ENCODE measurements at places on chromosomes 2 and 18.
A peak's percentile ranks its signal among the peaks of the same experiment; 100 is the strongest.

DNA sequence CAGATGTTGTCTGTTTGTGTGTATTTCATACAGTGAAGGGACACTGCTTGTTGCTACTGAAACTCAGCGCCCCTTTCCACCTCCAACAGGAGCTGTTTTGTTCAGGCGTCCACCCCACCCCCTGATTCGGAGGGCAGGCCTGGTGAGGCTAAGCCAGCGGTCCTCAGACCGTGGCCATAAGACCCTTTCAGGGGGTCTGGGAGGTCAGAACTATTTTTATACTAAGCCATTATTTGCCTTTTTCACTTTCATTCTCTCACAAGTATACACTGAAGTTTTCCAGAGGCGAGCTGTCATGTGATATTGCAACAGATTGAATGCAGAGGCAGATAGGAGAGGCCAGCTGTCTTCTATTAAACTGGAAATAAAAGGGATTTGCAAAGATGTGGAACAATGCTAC is 39.7 kb upstream of the IGFBP5 start:
- peak; percentile 41 for DNase-seq

DNA sequence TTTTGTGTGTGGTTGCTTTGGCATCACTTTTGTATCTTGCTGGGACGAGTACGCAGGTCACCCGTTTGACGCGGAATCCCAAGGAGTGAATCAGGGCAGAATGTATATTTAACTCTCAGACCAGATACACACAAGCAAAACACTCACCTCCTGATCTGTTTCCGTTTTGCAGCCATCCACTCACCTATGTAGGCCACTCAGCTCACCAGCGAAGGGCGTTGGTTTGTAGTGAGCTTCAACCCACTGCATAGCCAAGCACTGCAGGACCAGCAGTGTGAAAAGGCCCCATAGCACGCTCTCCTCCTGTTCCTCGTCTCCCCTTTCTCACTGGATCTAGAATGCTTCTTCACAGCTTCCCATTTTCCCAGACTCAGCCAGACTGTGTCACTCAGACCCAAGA is 58.3 kb downstream of the ZNF532 start:
- no peak for DNase-seq

DNA sequence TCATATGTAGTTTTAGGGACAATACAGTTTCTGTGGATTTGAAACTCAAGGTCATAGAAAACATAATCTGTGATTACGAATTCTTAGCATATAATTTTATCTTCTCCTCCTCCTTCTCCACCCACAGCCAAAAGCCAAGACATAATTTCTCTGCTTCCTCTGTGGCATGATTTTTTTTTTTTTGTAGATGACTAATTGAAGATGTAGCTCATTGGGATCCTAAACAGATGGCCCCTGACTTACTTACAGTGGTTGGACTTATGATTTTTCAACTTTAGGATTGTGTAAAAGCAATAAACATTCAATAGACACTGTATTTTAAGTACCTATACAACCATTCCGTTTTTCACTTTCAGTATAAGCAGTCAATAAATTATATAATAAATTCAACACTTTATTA is 42.3 kb downstream of the FSIP2 start:
- DNase-seq, result no peak

GRCh38 chr2:20990442-20991430 is 53.1 kb downstream of the APOB start:
- no peak for DNase-seq

DNA sequence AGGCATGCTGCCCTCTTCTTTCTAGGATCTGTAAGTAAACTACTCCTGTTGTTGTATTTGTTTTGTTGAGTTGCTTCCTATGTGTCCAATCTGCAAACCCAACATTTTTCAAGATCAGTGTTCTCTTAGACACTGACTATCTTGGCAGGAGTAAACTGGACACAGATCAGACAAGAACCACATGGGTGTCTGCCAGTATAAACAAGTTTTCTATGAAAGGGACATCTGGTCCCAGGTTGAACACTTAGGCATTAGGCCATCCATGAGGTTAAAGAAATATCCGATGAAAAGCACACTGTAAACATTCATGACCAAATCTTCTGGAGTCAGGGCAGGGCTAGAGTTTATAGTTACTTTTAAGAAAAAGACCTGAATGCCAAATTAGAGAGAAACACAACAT is 441.8 kb downstream of the NYAP2 start:
- DNase-seq, result peak; percentile 11

DNA sequence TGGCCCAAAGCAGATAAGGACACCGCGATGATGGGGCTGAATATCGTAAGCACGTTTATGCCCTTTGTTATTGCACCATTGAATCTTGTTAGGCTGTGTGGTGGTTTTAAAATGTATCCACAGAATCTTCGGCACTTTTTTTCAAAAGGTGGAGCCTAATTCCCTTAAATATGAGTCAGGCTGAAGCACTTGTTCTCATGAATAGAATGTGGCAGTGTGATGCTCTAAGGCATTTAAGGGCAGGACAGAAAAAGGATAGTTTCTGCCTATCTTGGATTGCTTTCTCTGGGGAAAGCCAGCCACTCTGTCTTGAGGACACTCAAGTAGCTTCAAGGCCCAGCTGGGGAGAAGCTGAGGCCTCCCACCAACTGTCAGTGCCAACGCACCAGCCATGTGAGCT is 39.6 kb downstream of the ABCA12 start:
- no peak for DNase-seq

DNA sequence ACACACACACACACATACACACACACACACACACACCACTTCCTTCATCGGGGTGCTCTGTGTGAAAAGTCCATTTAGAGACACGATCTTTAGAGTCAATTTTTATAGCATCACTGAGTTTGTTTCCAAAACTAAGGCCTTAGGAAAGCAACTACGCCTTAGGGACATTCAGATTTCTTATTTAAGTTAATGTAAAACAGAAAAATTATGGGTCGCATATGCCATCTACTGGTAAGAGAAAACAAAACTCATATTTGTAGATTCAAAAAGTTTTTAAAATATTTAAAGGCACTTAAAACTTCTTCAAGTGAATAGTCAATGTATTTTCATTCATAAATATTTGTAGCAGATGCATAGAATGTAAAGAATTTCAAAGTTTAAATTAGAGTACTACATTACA is 166.2 kb downstream of the ATAD2B start:
- DNase-seq, result no peak

DNA sequence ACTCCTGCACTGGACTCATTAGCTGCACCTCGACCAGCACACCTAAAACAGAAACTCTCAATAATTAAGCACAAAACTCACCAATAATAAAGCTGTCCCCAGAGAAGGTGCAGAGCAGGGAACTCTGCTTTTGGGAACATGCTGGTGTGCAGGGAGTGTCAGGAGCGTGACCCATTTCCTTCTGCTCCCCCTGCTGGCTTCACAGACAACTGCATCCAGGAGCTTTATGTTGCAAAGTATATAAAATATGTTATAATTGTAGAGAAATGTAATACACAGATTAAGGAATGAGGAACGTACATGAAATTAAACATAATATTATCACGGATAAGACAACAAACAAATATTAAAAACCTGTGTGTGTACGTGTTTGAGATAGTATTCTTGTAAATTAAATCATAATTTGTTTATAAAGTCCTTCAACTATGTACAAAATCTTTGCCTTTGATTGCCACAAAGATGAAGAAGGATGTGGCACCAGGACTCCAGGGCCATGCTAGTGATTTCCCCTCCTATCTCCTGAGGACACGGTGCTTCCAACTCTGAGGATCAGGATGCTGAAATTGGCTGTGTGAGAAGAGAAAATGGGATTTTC is 68.6 kb upstream of the MAL start:
- no peak for DNase-seq

DNA sequence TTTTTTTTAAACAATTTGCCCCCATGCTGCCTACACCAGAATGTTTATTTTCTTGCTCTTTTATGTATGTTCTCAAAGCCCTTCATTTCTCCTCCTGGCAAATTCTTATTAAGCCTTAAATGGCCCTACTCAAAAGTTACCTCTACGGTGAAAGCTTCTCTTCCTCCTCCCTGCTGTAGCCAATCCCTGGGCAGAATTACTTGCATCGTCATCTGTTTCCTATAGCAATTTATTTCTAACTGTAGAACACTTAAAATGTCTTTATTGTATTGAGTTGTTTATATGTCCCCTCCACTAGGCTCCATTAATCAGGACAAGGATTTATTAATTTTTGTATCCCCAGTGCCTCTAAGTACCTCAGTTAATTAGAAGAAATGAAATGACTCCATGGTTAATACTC is 2.5 kb upstream of the RAD51AP2 start:
- DNase-seq, result no peak

DNA sequence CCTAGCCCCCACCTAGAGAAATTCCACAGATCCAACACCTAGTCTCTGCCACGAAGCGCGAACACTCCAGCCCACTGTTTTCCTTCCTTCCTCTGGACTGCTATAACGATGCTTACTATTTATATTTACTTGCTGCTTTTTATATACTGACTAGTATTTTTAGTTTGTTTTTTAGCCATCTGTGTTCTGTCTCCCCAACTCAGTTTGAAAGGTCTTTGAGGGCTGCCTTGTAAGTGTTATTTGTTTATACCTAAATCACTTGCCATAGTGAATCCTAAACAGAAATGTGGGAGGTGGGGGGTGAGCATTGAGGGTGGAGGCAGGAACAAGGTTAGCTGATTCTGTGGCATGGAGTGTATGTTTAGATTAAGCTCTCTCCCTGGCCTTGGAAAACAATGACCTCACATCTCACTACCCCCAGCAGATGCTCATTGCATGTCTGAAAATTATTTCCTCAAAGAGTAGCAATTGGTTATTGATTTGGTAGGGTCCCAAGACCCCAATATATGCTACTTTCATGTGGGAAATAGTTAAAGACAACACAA is 1.1 kb upstream of the NCKAP5 start:
- DNase-seq, result no peak

DNA sequence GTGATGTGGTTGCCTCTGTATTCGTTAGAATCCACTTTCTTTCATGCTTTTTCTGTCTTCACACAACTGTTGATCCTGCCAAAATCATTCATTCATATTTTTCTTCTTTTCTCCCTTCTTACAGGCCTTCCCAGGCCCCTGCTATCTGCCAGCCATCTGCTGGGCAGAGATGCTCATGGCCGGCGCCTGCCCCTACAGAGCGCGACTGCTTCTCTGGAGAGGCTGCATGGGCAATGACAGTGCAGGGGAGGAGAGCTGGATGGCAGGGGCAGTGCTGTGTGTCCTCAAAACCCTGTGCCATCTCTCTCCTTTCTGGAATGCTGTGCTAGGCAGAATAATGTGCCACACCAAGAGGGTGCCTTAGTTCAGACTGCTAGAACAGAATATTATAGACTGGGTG is 125.2 kb downstream of the INHBB start:
- DNase-seq, result no peak

GRCh38 chr2:201233812-201234662 is 26.3 kb upstream of the CASP8 start:
- no peak for DNase-seq

DNA sequence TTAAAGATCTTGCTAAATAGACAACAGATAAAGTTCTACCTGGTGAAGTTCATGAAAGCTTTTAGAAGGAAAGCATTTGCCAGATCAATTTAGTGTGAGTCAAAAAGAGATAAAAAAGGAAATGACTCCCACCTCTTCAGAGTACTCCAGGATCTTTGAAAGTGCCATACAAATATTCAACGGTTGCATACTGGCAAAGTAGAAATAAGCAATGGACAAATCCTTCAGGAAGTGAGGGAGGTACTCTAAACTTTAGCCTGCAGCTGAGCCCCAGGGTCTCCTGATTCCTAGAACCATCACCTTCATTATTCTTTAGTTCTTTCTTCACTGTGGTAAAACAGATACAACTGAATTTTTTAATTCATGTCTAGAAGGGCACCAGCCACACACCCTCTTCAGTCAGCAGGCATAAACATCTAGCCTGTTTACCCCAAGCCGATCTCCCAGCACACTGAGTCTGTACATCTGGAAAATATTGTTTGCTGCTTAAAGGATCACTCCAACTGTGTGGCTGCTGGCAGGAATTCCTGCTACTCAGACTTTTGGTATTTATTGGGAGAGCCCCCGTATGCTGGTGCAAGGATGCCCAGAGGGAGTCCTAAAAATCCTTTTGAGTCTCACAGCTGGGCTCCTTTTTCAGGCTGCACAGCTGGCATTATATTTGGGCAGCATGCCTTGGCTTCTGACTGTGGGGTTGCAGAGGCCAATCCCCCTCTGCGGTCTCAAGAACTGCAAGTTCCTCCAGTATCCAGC is 72.3 kb upstream of the SESTD1 start:
- DNase-seq, result no peak

DNA sequence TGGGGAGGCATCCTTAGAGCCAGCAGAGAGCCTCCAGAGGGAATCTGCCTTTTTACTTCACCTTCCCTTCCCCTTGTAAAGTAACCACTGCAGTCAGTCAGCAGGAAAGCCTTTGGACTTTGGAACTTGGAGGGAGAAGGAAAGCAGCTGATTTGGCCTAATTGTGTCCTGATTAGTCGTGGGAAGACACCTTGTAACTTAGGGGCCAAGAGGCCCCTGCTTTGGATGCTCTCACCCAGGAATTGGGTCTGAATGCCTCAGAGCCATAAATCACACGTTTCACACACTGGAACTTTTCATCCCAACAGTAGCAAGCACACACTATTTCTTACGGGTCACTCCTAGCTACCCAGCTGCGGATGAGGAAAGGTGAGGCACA is 81.0 kb upstream of the PPM1B start:
- DNase-seq, result no peak

DNA sequence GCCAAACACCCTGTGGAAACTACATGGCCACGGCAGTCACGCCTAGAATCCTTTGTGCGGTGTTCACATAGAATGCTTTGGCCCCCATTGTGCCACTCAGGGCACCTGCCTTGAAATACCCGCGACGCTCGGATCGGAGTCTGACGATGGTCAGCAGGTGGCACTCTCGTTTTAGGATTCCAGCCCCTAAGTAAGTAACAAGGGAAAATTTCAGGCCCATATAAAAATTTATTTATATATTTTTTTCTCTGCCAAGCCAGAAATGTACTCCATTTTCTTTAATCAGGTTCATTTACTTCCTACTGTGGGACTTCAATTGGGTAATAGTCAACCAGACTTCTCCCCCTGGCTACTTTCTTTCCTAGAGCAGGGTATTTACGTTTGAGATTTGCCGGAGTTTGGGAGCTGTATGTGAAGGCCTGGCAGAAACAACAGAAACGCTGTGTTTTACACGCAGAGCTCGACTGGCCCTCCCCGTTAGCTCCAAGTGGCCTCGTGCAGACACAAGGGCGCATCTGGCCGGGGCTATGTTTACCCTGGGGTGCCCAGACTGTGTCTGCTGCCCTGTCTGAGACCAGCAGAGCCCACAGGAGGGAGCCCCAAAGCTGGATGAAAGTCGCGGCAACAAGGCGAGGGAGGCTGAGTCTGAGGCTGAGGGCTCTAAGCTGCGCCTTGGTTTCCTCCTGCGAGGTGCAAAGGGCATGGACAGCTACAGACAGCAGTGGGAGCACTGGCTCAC is 41.6 kb downstream of the LRRC30 start:
- peak; percentile 49 for DNase-seq

DNA sequence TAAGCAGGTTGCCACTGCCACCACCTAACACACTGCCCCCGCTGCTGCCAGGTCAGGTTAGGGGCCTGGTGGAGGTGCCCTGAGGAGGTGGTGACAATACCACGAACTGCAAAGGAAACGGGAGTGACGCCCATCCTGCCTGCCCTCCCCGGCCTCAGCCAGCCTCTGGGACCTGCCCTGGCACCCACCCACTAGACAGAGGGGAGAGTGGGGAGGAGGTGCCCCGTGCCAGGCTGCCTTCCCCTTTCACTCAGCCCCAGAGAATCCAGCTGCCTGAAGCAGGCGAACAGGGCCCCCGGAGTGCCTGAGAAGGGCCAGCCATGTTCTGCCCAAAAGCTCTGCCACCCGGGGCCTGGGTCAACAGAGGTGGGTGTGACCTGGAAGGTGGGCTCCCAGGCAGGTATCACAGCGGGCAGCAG is 44.5 kb upstream of the FOSL2 start:
- DNase-seq, result no peak
